ENCODE measurements at places on chromosomes 16 and 17.

DNA sequence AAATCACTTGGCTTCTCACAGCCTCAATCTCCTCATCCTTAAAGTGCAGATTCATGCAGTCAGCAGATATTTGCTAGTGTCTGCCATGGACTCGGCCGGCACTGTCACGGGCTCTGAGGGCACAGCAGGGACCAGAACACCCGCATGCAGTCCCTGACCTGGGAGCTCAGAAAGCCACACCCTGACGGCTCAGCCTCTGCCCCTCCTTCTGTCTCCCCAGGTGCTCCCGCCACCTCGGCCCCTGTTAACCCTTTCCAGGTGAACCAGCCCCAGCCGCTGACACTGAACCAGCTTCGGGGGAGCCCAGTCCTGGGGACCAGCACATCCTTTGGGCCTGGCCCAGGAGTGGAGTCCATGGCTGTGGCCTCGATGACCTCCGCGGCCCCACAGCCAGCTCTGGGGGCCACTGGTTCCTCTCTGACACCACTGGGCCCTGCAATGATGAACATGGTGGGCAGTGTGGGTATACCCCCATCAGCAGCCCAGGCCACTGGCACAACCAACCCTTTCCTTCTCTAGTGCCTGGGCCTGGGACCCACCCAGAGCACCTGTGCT, 28.7 kb downstream of the B9D1 start:
- no peak for DNase-seq

- DNase-seq: no peak
Observed at GRCh38 chr17:12665263-12666210, at the start of gene MYOCD. Gene MYOCD, plus strand, starts transcription at chr17:12665890. Its CDS starts 299 bp downstream, at chr17:12666189.

- no peak for DNase-seq
Observed at GRCh38 chr16:56793492-56793891, 63.6 kb downstream of the NUP93 start.

DNA sequence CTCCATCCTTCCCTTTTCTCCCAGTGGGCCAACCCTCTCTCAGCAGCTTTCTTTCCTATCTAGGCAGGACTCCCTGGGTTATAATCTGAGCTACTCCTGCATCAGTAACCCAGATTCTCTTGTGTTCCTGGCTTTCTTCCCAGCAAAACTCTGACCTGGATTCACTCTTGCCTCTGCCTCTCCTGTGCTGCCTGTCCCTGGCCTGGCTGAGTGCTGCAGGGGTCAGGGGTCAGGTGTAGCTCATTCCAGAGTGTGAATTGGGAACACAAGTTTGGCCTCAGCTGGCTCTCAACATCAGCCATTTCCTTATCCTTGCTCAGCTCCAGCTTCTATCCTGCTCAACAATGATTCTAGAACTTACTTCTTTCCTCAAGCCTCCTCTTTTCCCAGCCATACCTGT, 2.5 kb upstream of the ST6GALNAC2 start:
- DNase-seq: no peak

DNA sequence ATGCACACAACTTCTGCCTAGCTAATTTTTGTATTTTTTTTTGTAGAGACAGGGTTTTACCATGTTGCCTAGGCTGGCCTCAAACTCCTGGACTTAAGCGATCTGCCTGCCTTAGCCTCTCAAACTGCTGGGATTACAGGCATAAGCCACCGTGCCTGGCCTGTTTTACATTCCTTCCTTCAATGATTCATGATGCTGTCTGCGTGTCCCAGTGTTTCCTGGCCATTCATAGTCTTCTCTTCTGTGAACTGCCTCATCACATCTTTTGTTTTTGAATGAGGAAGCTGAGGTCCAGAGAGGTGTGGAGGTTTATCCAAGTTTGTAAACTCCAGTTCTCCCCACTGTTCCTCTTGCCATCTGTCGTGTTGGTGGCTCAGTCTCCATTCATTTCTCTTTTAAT, 64.5 kb upstream of the MED9 start:
- no peak for DNase-seq

GRCh38 chr17:40456396-40456951, 13.2 kb downstream of the IGFBP4 start:
- DNase-seq: no peak

- DNase-seq: no peak
Observed at GRCh38 chr17:64457156-64457555, 8.2 kb downstream of the MILR1 start.

GRCh38 chr16:60608971-60609370, 1427.3 kb downstream of the CDH8 start:
- no peak for DNase-seq

DNA sequence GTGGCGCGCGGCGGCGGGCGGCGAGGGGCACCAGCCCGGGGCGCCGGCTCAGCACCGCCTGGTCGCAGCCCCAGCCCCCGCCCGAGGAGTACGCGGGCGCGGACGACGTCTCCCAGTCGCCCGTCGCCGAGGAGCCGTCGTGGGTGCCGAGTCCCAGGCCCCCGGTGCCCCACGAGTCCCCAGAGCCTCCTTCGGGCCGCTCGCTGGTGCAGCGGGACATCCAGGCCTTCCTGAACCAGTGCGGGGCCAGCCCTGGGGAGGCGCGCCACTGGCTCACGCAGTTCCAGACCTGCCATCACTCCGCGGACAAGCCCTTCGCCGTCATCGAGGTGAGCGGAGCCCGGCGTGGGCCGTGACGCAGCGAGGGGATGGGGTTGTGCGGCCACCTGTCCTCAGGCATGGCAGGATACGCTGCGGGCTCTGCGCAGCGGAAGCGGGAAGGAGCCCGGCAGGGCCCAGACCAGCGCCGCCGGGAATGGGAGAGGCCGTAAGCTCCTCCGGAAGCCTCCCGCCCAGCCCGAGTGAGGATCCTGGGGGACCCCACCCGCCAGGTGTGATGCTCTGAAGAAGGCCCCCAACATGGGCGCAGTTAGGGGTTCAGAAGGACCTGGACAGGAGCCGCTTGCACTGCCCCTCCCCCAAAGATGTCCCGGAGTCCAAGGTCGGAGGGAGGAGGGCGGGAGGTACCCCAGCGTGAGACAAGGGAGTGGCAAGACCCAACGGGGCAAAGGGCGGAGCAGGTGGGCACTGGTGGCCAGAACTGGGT, 522 bp downstream of the NAGS start:
- no peak for DNase-seq

- no peak for DNase-seq
Observed at GRCh38 chr17:2423271-2423670, 22.4 kb upstream of the MNT start.

DNA sequence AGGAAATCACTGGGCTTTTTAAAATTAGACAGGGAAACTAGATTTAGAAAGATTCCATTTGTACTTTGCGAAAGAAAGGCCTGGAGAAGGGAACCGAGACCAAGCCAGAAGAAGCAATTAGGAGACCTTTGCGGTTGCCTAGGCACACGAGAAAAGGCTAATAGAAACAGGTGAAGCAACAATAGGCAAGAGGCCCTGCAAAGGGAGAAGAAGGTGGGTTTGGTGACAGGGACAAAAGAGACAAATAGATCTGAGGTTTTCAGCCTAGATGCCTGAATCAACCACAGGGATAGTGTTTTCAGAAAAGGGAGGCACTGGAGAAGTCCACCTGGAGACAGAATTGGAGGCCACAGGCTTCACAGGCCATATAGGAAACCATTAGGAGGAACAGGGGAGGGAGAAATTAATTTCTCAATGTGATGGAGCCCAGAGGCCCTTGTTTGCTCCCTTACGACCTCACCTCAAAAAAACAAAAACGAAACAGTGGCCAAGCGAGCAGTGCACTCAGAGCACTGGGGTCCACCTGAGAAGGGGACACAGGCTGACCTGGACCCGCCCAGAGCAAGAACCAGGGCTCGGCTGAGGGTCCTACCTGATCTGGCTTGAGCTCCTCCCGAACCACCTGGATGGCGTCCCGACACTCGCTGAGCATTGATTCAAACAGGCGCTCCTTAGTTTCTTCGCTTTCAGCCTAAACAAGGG, 22.3 kb downstream of the SRP68 start:
- DNase-seq: no peak

DNA sequence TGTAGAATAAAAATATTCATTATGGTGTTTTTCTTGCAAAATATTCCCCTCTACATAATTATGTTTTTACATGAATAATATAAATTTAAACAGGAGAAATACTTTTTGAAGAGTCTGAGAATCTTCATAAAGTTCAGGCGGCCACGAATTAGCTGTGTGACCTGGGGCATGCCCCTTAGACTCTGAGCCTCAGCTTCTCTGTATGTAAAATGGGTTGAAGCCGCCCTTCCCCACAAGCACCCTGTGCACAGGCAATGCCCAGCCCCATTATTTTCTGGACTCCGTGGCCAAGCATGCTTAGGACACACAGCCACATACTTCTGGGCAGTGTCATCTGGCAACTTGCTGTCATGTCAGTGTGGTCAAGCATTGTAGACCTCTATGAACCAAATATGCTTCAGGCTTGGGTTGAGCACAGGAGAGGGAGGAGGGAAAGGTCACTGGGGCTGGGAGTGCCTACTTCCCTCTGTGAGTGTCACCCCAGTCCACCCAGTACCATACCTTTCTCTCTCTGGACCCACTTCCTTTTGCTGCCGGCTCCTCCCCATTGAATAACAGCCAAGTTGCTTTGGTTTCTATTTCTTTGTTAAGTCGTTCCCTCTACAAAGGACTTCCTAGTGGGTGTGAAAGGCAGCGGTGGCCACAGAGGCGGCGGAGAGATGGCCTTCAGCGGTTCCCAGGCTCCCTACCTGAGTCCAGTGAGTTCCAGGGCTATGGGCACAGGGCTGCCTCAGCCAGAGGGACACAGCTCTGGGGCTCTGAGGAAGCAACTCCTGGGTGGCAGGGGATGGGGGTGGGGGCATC, at the start of gene LGALS9:
Gene LGALS9 (plus strand): TSS at position 582 of the 804 bp plus-strand sequence. CDS start 78 bp downstream, at position 660.
- no peak for DNase-seq

- peak; percentile 71 for DNase-seq
Observed at GRCh38 chr17:45144199-45145034, 3.9 kb upstream of the HEXIM1 start.

GRCh38 chr16:138049-138417, 440 bp downstream of the NPRL3 start:
- no peak for DNase-seq

- DNase-seq: no peak
Observed at GRCh38 chr16:3810198-3810664, 70.3 kb downstream of the CREBBP start.

GRCh38 chr16:46850619-46851555, 19.9 kb upstream of the C16orf87 start:
- no peak for DNase-seq

DNA sequence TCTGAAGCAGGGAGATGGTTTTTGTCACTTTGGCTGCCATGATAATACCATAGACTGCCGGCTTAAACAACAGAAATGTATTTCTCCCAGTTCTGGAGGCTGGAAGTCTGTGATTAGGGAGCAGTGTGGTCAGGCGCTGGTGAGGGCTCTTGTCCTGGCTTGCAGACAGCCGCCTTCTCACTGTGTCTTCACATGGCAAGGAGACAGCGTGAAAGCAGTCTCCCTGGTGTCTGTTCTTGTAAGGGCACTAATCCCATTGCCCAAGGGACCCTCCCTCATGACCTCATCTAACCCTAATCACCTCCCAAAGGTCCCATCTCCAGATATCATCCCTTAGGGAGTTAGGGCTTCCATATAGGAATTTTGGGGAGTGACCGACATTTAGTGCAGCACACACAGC, 167.0 kb downstream of the ENGASE start:
- no peak for DNase-seq

DNA sequence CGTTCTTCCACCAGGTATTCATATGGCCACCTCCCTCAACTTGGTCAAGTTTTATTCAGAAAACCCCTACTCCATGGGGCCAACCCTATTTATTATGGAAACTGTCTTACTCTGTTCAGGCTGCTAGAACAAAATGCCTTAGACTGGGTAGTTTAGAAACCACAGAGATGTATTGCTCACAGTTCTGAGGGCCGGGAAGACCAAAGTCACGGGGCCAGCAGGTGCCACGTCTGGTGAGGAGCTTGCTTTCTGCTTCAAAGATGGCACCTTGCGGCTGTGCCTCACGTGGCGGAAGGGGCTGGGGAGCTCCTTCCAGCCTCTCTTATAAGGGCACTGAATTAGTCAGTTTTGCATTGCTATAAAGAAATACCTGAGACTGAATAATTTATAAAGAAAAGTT, 74.3 kb downstream of the AXIN2 start:
- no peak for DNase-seq

- no peak for DNase-seq
Observed at GRCh38 chr17:44307387-44308186, 814 bp upstream of the RUNDC3A start.

DNA sequence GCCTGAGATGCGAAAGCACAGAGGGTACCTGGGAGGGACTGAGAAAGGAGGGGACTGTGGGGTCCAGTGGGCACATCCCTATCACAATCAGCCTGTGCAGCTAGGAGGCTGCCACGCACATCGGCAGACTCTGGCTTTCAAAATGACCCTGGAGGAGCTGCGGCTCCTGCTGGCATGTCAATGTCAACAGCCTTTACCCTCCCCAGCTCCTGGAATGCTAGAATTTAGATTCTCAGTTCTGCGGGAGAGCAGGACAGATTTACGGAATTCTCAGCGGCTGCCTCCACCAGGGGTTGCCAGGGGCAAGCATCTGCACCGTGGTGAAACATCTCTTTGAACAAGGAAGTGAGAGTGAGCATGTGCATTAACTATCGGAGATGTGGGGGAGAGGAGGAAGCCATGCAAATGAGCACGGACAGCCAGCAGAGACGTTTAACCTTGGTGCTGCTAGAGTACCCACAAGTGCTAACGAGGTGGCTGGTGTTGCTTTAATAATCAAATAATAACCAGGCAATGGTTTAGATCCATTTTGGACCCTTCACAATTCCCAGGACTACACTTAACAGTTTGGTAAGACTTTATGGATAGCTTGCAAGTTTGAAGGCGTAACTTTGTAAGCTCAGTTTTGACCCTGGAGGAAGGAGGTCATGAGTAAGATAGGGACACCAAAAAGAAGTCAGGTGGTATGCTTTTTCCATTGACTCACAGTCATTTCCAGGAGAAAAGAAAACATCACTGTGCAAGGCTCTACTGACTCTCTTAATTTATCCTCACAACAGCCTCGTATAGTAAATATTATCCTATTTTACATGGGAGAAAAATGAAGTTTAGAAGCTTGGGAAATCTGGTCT, 54.1 kb downstream of the XYLT1 start:
- DNase-seq: no peak

- DNase-seq: peak; percentile 70
Observed at GRCh38 chr17:20121359-20122253, 112.4 kb downstream of the SPECC1 start.

DNA sequence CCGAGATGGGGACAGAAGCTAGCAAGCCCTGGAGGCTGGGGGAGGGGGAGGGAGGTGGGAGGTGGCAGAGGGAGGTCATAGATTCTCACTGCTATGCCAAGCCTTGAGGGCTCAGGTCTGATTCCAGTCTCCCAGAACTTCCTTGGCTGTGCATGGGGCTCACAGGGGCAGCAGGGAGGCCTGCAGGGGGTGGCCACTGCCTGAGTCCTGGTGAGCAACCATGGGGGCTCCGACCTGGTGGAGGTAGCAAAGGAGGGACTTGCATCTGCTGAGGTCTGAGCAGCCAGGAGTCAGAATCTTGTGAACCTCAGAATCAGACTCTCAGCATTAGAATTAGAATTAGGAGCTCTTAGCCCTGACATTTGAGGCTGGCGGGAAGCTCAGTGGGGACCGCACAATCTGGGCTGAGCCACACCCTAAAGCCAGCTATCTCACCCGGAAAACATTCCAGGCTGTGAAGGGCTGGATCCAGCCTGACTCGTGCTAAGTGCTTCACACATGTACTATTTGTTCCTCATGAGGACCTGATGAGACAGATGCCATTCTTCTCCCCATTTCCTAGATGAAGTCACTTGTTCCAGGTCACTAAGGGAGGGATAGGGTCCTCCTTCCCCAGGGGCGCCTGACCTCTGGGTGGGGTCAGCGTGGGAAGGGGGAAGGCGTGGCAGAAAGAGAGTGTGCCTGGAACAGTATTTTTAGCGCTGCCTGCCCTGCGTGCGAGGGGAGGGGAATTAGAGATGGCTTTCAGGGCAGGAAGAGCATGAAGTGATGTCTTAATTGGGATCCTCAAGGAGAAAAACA, 17.3 kb upstream of the KCNJ12 start:
- no peak for DNase-seq

- DNase-seq: no peak
Observed at GRCh38 chr17:51730303-51731050, 428.0 kb downstream of the CA10 start.

Measured in liver (tissue), 10 donors.